ENCODE measurements at places on chromosomes 11 and 22. TPM values are rescaled to one million over a fixed set of nuclear protein-coding genes. Genes with fewer than 3 reads are reported as not detected.

Gene MAP6
- total RNA-seq, result not detected

Gene ELMOD1
- not detected for total RNA-seq

Gene ACCSL
- total RNA-seq, result not detected

Gene ISX
- not detected for total RNA-seq

Gene UCP3
- 3.0 TPM for total RNA-seq

Gene MEN1
- total RNA-seq, result 17.7 TPM

Gene CSTPP1
- total RNA-seq, result 7.3 TPM

Gene BMAL1
- total RNA-seq, result 71.3 TPM
